A673 (cell line): ENCODE measurements at places on chromosomes 4 and X. TPM values are rescaled to one million over a fixed set of nuclear protein-coding genes. Genes with fewer than 3 reads are reported as not detected.
A peak's percentile ranks its signal among the peaks of the same experiment; 100 is the strongest.

DNA sequence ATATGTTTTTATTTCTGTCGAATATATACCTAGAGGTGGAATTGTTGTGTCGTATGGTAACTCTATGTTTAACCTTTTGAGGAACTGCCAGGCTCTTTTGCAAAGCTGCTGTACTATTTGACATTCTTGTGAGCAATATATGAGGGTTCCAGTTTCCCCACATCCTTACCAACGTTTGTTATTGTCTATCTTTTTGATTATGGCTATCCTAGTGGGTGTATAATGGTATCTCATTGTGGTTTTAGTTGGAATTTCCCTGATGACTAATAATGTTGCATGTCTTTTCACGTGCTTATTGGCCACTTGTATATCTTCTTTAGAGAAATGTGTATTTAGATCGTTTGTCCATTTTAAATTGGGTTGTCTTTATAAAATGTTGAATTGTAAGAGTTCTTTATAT is 24.5 kb downstream of the REPS2 start:
- no peak for DNase-seq

Gene DRP2
- total RNA-seq: 0.45 and 0.68 TPM in 2 replicates

- DNase-seq: no peak
Observed at GRCh38 chr4:165299399-165300060, 27.9 kb upstream of the MSMO1 start.

Gene MAGEA4
- not detected in 2 replicates for total RNA-seq

Gene FRMD7
- total RNA-seq: not detected in 2 replicates

DNA sequence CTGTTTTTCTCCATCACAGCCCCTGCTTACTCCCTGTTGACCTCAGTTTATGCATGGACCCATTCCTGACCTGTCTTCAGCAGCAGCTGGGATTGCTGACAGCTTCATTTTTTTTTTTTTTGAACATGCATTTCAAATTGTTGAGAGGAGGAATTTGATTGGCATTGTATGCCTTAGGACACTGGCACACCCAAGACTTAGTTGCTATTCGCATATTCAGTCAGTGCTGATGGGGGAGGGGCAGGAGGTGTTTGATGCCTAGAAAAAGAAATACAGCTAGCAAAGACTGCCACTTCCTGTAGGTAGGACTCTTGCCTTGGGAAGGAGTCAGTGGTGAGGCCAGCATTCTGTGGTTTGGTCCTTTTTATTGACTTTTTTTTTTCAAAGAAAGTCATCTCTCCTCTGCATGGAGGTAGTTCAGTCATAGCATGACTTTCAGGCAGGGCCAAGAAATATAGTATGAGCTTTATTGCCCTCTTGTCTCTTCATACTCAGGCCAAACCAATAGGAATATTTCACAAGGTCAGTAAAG is 33.6 kb upstream of the XK start:
- DNase-seq: no peak

DNA sequence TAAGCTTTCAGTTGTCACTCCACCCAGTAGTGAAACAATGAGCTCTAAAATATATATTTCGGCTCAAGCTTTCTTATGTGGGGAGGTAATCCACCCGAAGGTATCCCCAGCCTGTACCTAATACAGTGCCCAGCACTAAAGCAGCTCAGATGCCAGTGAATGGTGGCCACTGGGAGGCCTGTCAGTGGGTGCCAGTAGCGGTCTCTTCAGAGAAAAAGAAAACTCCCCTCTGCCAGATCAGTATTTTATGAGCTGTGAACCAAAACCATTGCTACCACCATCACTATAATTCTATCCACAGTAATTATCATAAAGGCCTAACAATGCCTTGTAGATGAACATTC is 835 bp upstream of the NFKB1 start:
- DNase-seq: no peak

Gene NEIL3
- total RNA-seq: 21.9 and 24.0 TPM in 2 replicates

DNA sequence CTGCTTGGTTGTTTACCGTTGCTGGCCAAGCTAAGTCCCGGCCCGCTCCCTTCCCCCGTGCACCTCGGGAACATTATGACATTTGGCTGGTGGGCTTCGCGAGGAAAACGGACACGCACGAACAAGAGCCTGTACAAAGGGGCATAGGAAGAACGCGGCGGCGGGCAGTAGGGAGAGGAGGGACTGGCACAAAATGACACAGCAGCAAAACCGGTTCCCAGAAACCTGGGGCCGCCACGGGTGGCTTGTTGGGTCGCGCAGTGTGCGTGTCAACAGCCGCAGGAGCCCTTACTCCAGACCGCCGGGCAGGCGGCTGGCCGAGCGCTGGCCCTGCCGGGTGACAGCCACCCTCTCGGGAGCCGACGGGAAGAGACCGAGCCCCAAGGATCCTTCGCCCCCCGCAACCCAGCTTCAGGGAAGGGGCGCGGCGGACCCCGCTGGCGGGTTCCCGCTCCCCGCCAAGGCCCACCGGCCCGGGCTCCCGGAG is 1.6 kb upstream of the LIN54 start:
- DNase-seq: peak; percentile 9

Gene STX18
- total RNA-seq: 31.0 and 34.3 TPM in 2 replicates

DNA sequence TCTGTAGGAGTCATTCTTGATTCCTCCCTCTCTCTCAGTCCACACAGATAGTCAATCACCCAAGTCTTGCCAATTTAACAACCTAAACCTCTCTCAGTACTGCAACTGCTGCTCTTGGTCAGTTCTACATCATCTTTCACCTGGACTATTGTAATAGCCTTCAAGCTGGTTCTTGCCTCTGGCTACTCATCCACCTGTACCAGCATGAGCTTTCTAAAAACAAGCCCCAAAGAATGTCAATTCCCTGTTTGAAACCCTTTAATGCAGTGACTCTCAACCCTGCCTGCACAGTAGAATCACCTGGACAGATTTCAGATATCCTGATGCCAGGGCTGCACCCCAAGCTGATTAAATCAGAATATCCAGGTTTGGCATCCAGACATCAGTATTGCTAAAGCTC is 48.3 kb downstream of the VGLL1 start:
- no peak for DNase-seq

Gene FAM53A
- 1.6 and 3.1 TPM in 2 replicates for total RNA-seq

DNA sequence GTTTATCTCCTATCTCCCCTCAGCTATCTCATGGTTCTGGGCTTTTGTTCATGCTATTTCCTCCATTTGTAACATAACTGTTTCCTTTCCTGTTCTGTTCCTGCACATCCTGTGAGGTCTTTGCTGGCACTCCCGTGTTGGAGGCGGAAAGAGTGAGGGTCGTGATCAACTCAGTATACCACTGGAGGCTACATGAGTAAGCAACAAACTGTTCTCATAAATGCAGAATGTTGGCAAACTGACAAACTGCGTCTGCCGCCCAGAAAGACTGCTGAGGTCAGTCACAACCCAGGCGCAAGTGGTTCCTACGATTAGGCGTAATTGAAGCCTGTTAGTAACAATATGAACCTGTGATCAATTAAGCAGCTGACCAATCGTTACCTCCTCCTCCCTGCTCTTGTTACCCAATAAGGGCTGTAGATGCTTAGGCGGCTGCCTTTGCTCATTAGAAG is 48.8 kb downstream of the C4orf33 start:
- no peak for DNase-seq

Gene COL4A5
- total RNA-seq: 0.60 and 0.96 TPM in 2 replicates

Gene SMARCAD1
- total RNA-seq: 25.3 and 27.1 TPM in 2 replicates

DNA sequence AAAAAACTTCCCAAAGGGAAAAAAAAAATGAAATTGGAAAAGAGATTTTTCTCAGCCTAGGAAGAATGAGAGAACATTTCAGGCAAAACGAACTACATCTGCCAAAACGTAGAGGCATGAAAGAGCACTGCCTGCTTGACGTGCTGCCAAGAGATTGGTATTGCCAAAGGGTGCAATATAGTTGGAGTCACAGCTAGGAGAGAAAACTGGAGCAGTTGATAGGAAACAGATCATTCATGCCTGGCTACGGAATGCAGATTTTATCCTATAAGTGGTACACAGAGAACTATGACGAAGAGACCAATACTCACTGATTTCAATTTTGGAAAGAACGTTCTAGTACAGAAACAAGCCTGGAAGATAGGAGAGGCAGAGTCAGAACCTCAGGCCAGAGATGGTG is 68.4 kb upstream of the IQCM start:
- peak; percentile 18 for DNase-seq

Gene MAPK10
- total RNA-seq: 6.3 and 6.8 TPM in 2 replicates

GRCh38 chr4:2803624-2804448 is 11.0 kb downstream of the SH3BP2 start:
- no peak for DNase-seq

DNA sequence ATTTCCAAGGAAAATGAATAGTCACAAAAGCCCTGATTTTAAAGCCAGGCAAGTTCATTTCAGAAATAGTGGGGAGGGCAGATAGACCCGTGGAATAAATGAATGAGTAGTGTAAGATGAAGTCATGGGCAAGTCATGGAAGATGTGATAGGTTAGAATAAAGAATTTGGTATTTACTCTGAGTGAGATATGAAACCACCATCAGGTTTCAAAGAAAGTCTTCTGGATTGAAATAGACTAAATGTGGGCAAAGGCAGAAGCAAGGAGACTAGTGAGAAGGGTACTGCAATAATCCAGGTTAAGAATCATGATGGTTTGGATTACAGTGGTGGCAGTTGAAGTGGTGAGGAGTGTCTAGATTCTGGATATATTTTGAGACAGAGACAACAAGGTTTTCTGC is 218.5 kb upstream of the AFF2 start:
- no peak for DNase-seq

GRCh38 chr4:87601361-87601760 is 7.0 kb upstream of the DSPP start:
- no peak for DNase-seq

DNA sequence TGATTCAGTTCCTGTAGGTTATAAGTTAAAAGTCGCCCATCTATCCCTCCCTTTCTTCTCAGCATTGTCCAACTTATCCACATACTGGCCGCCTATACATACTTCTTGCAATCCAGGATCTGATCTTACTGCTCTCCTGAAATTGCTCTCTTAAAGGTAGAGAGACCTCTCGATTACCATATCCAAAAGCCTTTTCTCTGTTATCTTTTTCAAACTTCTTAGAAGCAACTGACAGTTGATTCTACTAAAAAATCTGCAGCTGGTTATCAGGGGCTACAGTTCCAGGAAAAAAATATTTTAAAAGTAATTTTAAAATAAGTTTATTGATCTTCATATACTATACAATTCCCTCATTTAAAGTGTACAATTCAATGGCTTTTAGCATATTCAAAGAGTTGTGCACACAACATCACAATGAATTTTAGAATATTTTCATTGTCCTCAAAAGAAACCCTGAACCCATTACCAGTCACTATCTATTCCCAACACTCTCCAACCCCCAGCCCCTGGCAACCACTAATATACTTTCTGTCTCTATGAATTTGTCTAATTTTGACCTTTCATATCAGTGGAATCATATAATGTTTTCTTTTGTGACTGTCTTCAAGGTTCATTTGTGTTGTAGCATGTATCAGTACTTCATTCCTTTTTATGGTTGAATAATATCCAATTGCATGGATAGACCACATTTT is 102.0 kb downstream of the HDAC8 start:
- no peak for DNase-seq

- peak; percentile 4 for DNase-seq
Observed at GRCh38 chr4:174521800-174522182, 497 bp downstream of the HPGD start.

Gene ODAM
- total RNA-seq: not detected in 2 replicates

Gene GLRB
- 5.1 and 5.8 TPM in 2 replicates for total RNA-seq

DNA sequence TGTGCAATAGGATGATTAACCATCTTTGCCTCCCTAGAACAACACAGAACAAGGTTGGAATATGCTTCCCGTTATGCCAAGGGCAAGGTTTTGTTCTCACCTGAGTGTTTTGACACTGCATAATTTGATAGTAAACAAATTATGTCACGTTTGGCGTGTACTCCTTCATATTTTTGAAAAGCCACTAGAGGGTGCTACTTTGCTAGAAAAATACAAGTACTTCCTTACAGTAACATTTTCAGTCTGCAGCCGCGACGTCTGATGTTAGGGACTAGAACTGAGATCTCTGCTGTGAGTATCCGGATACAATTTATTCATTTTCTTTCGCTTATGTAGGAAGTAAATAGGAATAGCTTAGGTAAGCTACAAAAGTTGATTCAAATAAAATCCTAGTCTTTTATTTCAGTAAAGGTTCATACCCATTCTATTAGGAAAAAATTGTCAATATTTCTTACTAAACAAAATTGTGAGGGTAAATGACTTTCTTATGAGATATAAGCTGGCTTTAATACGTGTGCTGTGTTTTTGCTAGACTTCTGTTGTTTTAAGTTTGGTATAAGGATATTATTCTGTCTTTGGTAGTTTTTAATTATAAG is 181.1 kb upstream of the WDFY3 start:
- peak; percentile 62 for DNase-seq

Gene MTHFD2L
- 11.3 and 11.4 TPM in 2 replicates for total RNA-seq

Gene IL2RG
- total RNA-seq: 2.8 and 3.0 TPM in 2 replicates

- DNase-seq: peak; percentile 54
Observed at GRCh38 chr4:25925486-25926201, 11.6 kb downstream of the SMIM20 start.

GRCh38 chr4:164204434-164204833 is 549.5 kb upstream of the SMIM31 start:
- DNase-seq: peak; percentile 68

DNA sequence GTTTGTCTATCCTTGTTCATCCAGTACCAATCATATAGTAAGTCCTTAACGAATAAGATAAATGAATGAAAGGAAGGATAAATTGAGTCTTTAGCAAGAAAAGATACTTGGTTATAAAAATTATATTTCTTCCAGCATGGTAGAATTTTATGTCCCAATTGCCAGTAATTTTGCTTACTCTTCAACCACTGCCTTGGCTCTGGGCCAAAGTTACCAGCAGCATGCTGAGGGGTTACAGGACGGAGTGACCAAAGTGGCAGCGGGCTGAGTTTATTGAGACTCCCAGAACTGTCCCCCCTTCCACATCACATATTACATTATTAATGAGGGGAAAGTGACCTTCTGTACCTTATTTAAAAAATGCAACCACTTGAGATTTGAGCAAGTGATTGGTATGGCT is 121.7 kb downstream of the RASGEF1B start:
- DNase-seq: no peak

DNA sequence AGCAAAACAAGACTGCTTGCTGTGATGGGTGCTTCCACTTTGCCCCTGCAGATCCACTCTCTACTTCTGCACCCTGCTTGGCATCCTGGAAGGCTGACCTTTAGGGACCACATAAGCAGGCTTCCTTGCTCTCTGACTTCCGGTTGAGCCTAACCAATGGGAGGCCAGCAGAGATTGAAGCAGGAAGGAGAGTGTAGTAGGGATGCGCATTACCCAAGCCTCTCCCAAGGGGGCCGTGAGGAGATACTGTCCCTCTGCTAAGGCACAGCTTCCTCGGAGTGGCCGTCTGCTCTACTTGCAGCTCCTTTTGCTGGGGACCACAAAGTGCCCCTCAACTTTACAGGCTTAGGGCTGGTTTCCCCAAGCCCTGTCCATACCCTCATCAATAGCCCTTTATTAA is 624.3 kb upstream of the TENM3 start:
- no peak for DNase-seq
